ENCODE measurements at places on chromosomes 2 and 18.
A peak's percentile ranks its signal among the peaks of the same experiment; 100 is the strongest.

DNA sequence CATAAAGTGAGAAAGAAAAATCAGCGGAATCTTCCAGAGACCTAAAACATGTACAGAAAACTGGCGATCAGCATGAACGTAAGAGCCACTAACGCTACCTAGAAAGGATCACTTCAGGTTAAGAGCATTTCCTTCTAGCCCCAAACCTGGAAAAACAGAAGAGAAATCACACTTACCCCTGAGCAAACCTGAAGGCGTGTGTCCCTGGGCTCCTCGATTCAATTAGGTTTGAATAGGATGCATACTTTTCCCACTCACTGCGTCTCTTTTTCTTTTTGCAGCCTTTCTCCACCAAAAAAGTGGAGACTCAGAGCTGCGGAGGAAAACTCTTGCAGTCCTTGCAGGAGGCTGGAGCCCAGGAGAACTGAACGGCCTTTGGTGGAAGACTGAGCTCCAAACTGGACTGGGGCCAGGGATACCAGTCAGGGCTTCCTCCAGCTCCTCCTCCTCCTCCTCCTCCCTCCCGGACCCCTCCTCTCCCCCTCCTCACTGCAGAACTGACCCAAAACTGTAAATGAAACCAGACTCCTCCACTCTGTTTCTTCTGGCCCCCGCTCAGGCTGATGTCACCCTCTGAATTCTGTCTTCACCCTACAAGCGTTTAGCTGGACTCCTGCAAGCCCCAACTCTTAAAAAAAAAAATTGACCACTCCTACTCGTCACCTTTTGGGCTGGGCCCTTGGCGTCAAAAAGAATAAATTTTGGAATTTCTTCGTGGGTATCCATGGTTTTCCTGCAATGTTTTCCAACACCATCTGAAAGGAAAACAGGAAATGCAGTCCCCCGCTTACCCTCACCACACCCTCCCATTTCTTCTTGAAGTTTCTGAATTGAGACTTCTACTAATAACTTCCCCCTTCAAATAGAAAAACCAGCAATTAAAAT, at the start of gene COL6A3:
Gene COL6A3 (minus strand): TSS at position 388 of the 885 bp plus-strand sequence. CDS start 17,347 bp downstream, outside the sequence.
- DNase-seq = no peak

- DNase-seq = no peak
These were observed 208.0 kb downstream of the TWIST2 start for GRCh38 chr2:239055756-239056493.

DNA sequence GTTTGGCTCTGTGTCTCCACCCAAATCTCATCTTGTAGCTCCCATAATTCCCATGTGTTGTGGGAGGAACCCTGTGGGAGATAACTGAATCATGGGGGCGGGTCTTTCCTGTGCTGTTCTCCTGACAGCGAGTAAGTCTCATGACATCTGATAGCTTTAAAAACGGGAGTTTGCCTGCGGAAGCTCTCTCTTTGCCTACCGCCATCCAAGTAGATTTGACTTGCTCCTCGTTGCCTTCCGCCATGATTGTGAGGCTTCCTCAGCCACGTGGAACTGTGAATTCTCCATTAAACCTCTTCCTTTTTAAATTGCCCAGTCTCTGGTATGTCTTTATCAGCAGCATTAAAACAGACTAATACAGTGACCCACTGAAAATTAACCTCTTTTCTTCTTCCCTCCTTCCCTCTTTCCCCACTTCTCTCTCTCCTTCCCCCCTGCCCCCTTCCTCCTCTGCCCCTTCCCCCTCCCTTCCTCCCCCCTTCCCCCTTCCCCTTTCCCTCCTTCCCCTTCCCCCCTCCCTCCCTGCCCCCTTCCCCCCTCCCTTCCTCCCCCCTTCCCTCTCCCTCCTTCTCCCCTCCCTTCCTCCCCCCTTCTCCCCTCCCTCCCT, 818.8 kb downstream of the SLC4A3 start:
- DNase-seq = no peak

DNA sequence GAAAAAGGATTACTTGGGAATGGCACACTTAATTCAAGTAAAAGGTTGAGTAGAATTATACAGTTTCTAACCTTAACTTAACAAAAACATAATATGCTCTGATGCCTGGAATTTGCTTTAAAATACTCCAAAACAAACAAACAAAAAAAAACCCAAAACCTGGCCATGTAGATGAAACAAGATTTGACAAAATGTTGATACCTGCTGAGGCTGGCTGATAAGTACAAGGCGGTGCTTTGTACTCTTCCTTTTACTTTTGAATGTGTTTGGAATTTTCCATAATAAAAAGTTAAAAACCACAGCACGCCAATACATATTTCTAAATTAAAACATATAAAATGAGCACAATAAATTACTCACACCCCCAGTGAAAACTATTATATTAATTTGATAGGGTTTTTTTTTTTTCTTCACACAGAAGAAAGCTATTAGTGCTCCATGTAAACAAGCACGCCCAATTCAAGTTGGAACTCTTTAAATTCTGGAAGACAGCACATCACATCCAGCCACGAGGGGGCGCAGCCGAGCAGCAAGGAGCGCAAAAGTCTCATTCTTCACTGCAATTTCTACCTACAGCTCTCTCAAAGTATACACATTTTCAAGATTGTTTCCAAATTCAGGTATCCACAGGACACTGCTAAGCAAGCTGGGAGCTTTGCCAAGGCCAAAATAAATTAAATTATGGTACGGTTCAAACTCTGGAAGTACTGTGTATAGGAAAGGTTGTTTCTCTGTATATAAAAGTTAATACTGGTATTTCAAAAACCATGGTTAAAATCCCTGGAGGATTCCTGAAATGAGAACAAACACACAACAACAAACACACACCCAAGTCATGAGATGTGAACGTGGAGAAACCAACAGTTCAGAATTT, 7.5 kb downstream of the SERTAD2 start:
- DNase-seq = peak; percentile 95

Data from stimulated activated CD8-positive, alpha-beta memory T cell treated with anti-CD3 and anti-CD28 coated beads, Interleukin-4, amount 100 ng/mL, for 48 hours (primary cell).